ENCODE measurements at places on chromosomes 12 and 14. TPM values are rescaled to one million over a fixed set of nuclear protein-coding genes. Genes with fewer than 3 reads are reported as not detected.

RAD9B gene
- under 0.01 TPM for total RNA-seq

GPR84 gene
- not detected for total RNA-seq

HOXC9 gene
- total RNA-seq, result 4.3 TPM

RILPL1 gene
- total RNA-seq, result 7.7 TPM

FIGNL2 gene
- 0.09 TPM for total RNA-seq

WNT1 gene
- not detected for total RNA-seq

All from smooth muscle cell of the umbilical artery (primary cell).